T-cell (primary cell): ENCODE measurements at places on chromosomes 11 and 22.

GRCh38 chr11:63888170-63889086 lies 28.5 kb downstream of the RCOR2 start:
- peak; percentile 80 for DNase-seq

GRCh38 chr22:17777717-17778044 lies 3.4 kb upstream of the BID start:
- no peak for DNase-seq

DNA sequence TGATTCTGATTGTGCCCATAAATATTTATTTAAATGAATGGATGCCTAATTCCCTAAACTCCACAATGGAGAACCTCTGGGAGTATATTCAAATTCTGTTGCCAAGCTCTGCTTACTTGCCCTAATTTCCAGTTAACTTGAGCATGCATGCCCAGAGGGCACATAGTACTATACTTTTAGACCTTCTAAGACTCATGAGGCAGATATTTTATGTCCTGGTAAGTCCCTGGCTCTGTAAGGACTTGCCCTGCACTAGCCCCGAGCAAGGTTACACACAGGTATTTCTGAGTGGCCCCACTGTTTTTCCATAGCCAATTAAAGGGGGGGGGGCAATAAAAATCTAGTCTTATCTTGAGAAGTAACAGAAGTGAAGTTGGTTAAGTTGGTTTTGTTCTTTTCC lies 21.1 kb upstream of the CAPRIN1 start:
- DNase-seq: no peak

DNA sequence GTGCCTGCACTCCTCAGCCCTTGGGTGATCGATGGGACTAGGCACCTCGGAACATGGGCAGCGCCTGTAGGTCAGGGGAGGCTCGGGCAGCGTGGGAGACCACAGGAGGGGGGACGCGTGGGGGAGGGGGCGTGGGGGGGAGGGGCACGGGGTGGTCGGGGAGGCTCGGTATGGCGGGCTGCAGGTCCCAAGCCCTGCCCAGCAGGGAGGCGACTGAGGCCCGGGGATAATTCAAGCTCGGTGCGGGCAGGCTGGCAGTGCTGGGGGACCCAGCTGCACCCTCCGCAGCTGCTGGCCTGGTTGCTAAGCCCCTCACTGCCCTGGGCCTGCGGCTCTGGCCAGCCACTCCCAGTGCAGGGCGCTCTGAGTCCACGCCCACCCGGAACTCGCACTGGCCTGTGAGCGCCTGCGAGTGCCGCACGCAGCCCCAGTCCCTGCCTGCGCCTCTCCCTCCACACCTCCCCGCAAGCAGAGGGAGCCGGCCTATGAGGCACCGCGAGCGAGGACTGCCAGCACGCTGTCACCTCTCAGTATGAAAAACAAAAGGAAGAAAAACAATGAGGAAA lies 1698.3 kb upstream of the RAG2 start:
- no peak for DNase-seq

- DNase-seq: no peak
These were observed 31.6 kb upstream of the CAVIN3 start for GRCh38 chr11:6351782-6352382.
